ENCODE measurements at places on chromosomes 2 and 18.

DNA sequence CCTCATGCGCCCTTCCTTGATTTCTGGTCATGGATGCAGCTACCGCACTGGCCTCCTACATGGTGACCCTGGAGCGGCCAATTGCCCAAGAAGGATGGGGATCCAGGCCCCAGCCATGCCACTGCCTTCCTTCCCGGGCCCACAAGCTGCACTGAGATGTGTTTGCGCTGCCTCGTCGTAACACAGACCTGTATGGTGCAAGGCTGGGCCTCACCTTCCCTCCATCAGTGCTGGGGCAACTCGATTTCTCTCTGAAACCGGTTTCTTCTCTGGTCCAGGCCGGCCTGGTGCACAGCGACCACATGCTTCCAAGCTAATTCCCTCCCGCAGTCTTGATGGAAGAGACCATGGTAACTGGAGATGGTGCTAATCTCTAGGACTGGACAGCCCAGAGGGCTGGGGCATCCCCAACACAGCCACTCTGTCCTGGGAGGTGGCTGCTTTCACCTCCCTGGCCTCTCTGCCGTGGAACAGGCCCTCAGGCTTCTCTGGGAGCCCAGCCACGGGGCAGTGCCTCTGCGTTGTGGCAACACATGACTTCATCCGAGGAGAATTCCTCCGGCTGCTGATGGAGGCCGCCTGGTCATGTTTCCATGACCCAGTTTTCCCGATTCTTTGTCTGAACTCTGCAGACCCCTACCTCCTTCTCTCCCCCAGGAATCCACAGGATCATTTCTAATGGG is 184.2 kb downstream of the GLI2 start:
- peak; percentile 76 for DNase-seq

- no peak for DNase-seq
These were observed 36.0 kb downstream of the ARHGEF4 start for GRCh38 chr2:130872741-130873125.

DNA sequence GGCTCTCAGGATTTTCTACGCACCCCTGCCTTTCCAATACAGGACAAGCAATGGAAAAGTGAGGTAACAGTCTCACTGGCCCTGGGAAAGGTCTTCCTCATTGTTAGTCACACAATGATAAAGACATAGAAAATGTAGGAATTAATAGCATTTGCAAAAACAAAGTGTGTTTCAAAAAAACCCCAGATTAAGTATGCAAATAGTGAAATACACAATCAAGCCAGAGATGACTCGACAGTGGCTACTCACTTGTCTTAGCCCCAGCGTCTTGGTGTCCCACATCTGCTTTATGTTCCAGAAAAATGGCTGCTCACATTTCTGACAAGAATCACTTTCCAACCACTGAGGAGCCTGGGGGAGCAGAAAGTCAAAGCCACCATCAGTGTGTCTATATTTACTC is 47.0 kb upstream of the AP1S3 start:
- no peak for DNase-seq

- DNase-seq: no peak
These were observed 38.5 kb upstream of the RMP24 start for GRCh38 chr18:35933982-35934381.

GRCh38 chr2:18149660-18150246 is 271.3 kb downstream of the KCNS3 start:
- DNase-seq: peak; percentile 66

DNA sequence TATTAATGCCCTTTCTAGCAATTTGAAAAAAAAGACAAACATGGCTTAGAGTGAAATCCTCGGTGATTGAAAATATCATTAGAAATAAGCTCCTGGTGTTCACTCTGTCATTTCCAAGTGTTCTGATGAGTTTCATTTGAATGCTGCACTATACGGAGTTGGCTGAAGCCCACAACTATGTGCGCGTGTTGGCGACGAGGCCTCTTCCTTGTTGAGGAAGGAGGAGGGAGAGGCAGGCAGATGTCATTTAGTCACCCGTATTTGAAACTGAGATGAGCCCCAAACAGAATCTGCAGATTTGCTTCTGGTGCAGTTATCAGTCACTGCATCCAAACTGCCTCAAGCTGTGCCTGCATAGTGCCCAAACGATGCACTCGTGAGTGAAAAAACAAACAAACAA is 23.5 kb upstream of the SKOR2 start:
- DNase-seq: no peak

DNA sequence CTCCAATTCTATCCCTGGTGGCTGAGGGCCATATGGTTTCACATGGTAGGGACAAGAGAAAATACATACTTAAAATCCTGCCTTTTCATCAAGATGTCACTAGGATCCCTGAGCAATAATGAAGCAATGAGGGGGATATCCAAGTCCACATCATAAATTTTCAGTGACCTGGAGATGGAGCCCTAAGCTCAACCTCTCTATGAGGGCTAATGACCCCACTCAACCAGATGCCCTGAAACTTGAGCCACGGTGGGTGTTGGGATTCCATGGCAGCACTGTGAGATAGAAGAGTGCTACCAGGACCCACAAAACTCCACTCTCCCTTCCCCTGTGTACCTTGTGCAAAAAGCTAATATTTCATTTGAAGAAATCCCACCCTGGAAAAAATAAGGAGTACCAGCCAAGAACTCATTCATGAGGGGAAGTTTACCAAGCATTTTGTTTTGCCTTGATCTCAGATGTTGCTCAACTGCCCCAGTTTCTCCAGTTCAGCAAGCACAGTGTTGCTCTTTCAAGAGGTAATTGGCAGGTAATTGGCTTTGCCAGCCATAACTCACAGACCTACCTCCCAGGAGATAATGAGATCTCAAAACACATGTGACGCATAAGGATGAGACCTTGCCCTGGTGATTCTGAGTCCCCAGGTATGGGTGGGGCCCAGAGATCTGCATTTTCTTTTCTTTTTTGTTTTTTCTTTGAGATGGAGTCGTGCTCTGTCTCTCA is 51.0 kb upstream of the TTC39C start:
- no peak for DNase-seq

GRCh38 chr2:61045226-61045625 is 20.4 kb upstream of the SANBR start:
- DNase-seq: no peak
